Occipital lobe (tissue), 3 donors: ENCODE measurements at places on chromosomes 11 and 22.
A peak's percentile ranks its signal among the peaks of the same experiment; 100 is the strongest.

DNA sequence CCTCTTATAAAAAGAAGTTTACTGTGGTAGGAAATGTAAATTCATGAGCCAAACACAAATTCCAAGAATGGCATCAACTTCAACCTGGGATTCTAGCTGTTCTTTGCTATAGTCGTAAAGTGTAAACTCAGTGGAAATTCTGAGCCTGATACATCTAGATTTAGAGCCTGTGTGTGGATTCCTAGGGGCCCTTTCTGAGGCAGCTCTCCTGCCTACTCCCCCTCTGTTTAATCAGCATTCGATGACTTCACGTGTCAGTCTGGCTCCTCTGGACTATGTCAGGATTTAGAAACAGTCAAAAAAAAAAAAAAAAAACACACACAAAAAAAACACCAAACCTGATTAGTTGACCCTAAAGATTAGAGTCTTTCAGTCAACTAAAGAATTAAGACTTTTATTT, 93.1 kb upstream of the SC5D start:
- DNase-seq, result no peak

DNA sequence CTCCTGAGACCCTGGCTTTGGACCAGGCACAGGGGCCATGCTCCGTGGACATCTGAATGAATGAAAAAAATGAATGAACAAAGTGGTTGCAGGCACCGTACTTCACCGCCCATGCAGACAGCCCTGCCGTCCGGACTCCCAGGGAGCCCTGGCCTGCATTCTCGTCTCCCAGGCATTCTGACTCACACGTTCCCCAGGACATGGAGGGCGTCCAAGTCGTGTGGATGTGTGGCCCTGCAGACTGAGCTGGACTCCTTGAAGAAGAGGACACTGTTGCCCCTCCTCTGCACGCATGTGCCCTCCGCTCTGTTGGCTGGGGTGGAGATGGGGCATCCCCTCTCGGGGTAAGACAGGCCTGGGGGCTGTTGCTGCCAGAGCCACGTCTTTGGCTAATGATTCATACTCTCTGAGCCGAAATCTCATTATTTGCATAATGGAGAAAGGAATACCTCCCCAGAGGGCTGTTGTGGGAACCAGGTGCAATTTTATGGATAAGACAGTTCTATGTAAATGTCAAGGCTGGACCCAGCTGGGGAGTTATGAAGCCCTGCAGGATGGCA, 49.7 kb downstream of the RTL6 start:
- peak; percentile 29 for DNase-seq

DNA sequence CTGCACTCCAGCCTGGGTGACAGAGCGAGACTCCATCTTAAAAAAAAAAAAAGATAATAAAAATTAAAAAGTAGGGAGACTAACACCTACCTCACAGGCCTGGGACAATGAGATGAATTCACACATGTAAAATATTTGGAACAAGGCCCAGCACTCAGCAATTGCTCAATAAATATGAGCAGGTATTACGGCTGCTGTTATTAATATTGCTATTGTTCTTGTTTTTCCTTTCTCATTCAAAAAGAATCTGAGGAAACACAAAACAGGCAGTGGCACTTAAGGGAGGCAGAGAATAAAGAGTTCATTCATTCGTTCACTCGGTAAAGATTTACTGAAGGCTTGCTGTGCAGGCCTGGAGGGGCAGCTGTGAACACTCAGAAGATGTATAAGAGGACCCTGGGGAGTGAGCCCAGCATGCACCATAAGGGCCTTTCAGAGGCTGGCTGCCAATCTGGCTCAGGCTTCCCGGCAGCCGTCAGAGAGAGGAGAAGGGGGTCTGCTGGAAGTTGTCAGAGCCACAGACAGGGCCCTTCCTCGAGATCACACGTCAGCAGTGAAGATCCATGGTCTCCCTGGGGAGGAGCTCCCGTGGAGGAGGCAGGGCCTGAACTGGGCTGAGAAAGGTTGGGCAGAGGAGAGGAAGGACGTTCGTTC, 51.6 kb upstream of the TCF20 start:
- DNase-seq, result no peak

GRCh38 chr11:59559886-59560285, 48.5 kb downstream of the OR4D9 start:
- no peak for DNase-seq

DNA sequence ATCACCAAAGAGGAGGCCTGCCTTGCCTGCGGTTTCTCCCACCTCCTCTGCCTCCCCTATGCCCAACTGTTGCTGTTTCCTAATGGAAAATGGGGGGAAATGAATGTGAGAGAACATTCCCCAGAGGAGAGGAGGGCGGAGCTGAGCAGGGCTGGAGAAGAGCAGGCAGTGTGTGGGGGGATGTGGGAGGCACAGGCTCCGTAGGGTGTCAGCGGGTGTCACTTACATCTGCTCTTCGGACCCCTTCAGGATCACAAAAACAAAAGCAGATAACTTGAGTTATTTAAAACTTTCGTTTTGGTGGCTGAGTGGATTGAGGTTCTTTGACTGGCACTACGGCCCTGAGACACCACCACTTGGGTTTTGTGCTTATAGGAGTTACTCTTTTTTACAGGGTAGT, 93.8 kb downstream of the CEP164 start:
- DNase-seq, result no peak

- DNase-seq, result no peak
These were observed 42.2 kb upstream of the DNAJB7 start for GRCh38 chr22:40904101-40904500.

DNA sequence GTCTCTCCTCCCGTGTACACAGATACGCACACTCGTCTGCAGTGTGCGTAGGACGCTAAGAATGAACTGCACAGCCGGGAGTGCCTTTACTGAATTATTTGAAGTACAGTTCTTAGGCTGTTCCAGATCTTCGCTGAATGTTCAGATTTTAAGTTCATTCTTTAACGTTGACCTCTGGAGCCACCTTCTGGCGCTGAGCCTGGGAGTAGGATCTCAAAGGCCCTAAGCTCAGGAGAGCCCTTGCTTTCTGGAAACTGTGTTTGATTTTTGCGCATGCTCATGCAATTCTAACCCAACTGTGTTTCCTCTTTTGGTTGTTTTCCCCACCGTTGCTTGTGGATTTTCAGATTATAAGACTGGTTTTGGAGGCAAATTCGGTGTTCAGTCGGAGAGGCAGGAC, 22.8 kb downstream of the CTTN start:
- DNase-seq, result no peak

- no peak for DNase-seq
These were observed 69.5 kb upstream of the ATXN10 start for GRCh38 chr22:45602004-45602733.

GRCh38 chr22:31932863-31933262, 11.5 kb upstream of the YWHAH start:
- no peak for DNase-seq

DNA sequence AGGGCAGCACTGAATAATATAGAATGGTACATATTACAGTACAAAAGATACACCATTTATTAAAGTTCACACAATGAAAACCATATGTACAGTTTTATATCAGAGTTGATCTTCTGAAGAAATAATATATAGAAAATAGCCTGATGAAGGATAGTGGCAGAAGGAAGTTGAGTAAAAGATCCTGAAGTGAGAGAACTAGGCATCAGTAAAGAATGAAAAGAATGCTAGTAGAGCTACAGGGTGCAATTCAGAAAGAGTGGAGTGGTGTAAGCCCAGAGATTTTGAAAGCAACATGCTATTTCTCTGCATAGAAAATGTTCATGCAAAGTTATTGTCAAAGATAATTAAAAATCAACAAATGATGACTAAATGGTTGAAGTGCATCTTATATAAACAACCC, 1552.7 kb upstream of the TENM4 start:
- no peak for DNase-seq

DNA sequence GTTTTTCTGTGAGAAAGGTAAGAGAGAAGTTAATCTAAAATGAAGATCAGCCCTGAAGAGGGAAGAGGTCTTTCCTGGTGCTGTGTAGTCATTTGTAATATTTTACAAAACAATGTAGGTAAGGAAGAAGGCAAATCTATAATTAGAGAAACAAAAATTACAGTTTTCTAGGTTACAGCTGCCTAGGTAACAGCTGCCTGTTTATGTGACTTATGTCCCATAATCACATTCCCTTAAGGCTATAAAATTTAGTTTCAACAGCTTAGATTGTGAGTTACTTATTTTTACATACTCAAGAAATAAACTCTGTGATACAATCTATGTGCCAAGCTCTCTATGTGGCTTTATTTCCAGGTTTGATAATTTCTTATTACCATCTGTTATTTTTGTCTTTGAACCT, 19.8 kb downstream of the LUZP2 start:
- DNase-seq, result no peak

GRCh38 chr11:120201653-120202052, 9.2 kb upstream of the OAF start:
- no peak for DNase-seq
